ENCODE measurements at places on chromosomes 16 and 17. TPM values are rescaled to one million over a fixed set of nuclear protein-coding genes. Genes with fewer than 3 reads are reported as not detected.

DNAH2 gene
- total RNA-seq = not detected

- H3K27me3 ChIP-seq = no peaks in the 10 kb centered on the region
- H3K36me3 ChIP-seq = no peaks in the 10 kb centered on the region
- no peak overlapping the region for H3K27ac ChIP-seq
- H3K4me1 ChIP-seq = no peaks in the 10 kb centered on the region
- no peak for DNase-seq
- no peak overlapping the region for H3K4me3 ChIP-seq
These were observed 27.4 kb upstream of the HAS3 start for GRCh38 chr16:69078073-69078472.

GRCh38 chr17:32654324-32654723 is 167.5 kb downstream of the CDK5R1 start:
- H3K4me3 ChIP-seq = no peak overlapping the region
- H3K36me3 ChIP-seq = peaks cover 39% of the 10 kb centered on the region
- H3K27me3 ChIP-seq = no peaks in the 10 kb centered on the region
- no peak overlapping the region for H3K27ac ChIP-seq
- DNase-seq = no peak

GRCh38 chr17:11882716-11883115 is 114.6 kb downstream of the ZNF18 start:
- no peaks in the 10 kb centered on the region for H3K4me1 ChIP-seq
- H3K4me3 ChIP-seq = no peak overlapping the region
- no peak overlapping the region for H3K27ac ChIP-seq
- DNase-seq = no peak
- H3K36me3 ChIP-seq = no peaks in the 10 kb centered on the region
- no peaks in the 10 kb centered on the region for H3K27me3 ChIP-seq

- H3K27ac ChIP-seq = no peak overlapping the region
- peaks cover 34% of the 10 kb centered on the region for H3K4me1 ChIP-seq
- H3K27me3 ChIP-seq = peaks cover 46% of the 10 kb centered on the region
- peak overlapping the region; percentile 93 for H3K4me3 ChIP-seq
These were observed 2.5 kb upstream of the HS3ST3B1 start for GRCh38 chr17:14298221-14298946.

DNA sequence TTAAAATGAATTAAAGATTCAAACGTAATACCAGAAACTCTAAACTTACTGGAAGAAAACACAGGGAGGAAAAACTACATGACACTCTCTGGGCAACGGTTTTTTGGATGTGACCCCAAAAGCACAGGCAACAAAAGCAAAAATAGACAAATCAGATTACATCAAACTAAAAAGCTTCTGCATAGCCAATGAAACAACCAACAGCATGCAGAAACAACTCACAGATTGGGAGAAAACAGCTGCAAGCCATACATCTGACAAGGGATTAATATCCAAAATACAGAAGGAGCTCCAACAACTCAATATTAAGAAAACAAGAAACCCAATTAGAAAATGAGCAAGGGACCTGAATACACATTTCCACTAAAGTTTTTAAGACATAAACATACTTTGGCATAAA is 69.2 kb upstream of the ALOX12 start:
- H3K4me3 ChIP-seq = no peak overlapping the region
- H3K4me1 ChIP-seq = peaks cover 13% of the 10 kb centered on the region
- H3K36me3 ChIP-seq = no peaks in the 10 kb centered on the region
- H3K27ac ChIP-seq = no peak overlapping the region
- H3K27me3 ChIP-seq = no peaks in the 10 kb centered on the region

GRCh38 chr17:81402530-81402941 is 7.3 kb downstream of the BAHCC1 start:
- H3K4me1 ChIP-seq = peaks cover 14% of the 10 kb centered on the region
- peaks cover 60% of the 10 kb centered on the region for H3K27me3 ChIP-seq
- no peak for DNase-seq
- H3K4me3 ChIP-seq = no peak overlapping the region

- no peaks in the 10 kb centered on the region for H3K27me3 ChIP-seq
- peak overlapping the region; percentile 87 for H3K4me3 ChIP-seq
- peaks cover 27% of the 10 kb centered on the region for H3K4me1 ChIP-seq
These were observed 581 bp downstream of the SNRNP25 start for GRCh38 chr16:54237-54581.
